Activated CD4-positive, alpha-beta T cell treated with anti-CD3 and anti-CD28 coated beads, Interleukin-2, amount 10 ng/mL, durations not matched to agents 24 days and 14 days (primary cell): ENCODE measurements at places on chromosomes 16 and 17. TPM values are rescaled to one million over a fixed set of nuclear protein-coding genes. Genes with fewer than 3 reads are reported as not detected.

CACNG1 gene
- total RNA-seq, result not detected in 2 replicates

DNA sequence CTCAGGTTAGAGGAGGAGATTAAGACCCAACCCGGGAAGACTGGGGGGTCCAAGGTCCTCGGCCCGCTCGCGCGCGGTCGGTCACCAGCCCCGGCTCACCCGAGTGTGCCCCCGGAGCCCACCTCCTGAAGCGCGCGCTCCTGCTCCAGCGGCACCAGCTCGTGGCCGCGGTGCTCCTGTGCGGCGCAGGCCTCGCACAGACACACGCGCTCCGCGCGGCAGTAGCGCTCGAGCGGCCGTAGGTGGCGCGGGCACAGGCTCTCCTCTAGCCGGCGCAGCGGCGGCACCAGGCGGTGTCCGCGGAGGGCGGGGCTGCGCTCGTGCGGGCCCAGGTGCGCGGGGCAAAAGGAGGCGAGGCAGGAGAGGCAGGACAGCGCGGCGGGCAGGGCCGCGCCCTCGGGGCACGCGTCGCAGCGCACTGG lies 618 bp downstream of the TRIM47 start:
- no peaks in the 10 kb centered on the region for H3K36me3 ChIP-seq
- peaks cover 14% of the 10 kb centered on the region for H3K27me3 ChIP-seq
- H3K4me3 ChIP-seq, result peak overlapping the region; percentile 90
- peaks cover 35% of the 10 kb centered on the region for H3K4me1 ChIP-seq
- H3K27ac ChIP-seq, result peak overlapping the region; percentile 96

ABCC12 gene
- total RNA-seq, result not detected in 2 replicates

DNAH3 gene
- total RNA-seq, result 0.02 TPM in 1 of 2 replicates, not detected in the other

EPOP gene
- 52.1 and 54.9 TPM in 2 replicates for total RNA-seq

DNA sequence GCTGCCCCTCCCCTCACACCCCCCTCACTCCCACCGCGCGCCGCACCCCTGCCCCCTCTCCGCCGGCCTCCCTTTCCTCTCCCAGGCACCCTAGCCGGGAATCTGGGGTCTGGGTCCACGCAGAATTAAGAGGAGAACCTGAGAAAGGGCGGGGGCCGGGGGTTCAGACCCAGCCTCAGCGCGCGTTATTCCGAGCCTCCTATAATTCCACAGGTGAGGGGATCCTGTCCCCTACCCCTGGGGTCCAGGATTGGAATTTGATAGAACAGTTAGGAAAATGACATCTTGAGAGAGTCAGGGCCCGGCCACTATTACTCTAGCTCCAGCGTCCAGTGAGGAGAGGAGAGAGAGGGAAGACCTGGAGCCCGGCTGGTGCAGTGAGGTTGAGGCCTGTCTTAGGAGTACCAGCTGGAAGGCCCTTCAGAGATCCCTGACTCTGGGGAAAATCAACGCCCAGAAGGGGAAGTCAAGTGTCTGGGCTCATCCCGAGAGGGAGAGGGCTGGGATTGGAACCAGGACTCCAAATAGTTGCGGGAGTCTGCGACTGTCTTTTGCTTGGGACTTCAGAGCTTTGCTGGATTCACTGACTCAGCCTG lies 17.3 kb downstream of the GRB7 start:
- peaks cover 53% of the 10 kb centered on the region for H3K4me1 ChIP-seq
- no peak for DNase-seq
- H3K27me3 ChIP-seq, result no peaks in the 10 kb centered on the region

DNA sequence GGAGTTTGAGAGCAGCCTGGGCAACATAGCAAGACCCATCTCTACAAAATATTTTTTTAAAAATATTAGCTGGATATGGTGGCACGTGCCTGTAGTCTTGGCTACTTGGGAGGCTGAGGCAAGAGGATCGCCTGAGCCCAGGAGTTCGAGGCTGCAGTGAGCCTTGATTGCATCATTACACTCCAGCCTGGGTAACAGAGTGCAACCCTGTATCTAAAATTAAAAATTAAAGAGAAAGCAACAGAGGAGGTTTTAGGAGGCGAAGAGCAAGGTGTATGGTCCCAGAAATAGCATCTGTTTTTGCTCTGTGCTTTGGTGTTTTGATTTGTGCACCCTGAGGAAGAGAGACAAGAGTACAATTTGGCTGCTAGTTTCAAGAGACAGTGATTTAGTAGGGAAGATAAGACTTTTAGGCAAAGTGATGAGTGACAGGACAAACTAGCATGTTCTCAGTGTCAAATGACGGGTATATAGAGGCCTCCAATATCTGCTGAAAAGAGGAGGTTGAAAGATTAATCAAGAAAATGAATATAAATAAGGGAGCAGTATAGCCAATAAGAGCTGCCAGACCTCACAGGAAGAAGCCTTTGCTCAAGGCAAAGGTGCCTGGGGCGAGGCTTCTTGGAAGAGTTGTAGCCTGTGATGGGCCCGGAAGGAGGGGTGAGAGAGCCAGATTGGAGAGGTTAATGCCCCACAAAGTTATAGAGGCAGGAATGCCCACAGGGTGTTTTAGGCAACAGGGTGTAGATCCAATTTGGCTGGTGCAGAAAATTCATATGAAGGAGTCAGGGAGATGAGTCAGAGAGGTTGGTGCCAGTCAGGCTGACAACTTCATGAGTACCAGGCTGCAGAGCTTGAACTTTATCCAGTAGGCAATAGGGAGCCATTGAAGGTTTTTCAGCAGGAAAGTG lies 11.4 kb downstream of the HLF start:
- H3K4me1 ChIP-seq, result peaks cover 2% of the 10 kb centered on the region
- H3K27me3 ChIP-seq, result peaks cover 42% of the 10 kb centered on the region
- no peak for DNase-seq
- no peaks in the 10 kb centered on the region for H3K36me3 ChIP-seq

DNA sequence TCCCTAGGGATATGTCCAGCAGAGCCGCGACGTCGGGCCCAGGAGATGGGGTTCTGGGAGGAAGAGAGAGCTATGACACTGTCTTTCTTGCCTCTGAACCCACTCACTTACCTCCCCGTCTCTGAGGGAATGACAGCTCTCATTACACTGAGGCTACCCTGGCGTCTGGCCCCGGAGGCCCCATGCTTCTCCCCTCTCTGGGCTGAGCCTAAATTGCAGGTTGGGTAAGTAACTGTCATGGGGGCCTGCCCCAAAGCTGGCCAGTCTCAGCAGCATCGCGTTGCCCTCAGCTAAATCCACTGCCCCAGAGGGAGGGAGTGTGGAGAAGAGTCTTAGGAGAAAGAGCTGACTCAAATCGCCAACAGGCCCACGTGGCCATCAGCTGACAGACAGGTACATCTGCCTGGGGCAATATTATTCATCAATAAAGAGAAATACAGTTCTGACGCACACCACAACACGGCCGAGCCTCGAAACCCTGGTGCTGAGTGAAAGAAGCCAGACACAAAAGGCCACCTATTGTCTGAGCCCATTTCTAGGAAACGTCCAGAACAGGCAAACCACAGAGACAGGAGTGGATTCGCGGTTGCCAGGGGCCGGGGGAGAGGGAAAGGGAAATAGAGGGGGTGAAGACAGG lies 156.4 kb downstream of the C16orf95 start:
- H3K27ac ChIP-seq, result no peak overlapping the region
- H3K4me3 ChIP-seq, result no peak overlapping the region
- no peak for DNase-seq
- no peaks in the 10 kb centered on the region for H3K4me1 ChIP-seq
- H3K27me3 ChIP-seq, result no peaks in the 10 kb centered on the region

- no peak overlapping the region for H3K4me3 ChIP-seq
- H3K4me1 ChIP-seq, result peaks cover 9% of the 10 kb centered on the region
- H3K27ac ChIP-seq, result peak overlapping the region; percentile 70
- peaks cover 70% of the 10 kb centered on the region for H3K36me3 ChIP-seq
- no peaks in the 10 kb centered on the region for H3K27me3 ChIP-seq
Measured at GRCh38 chr17:64533784-64534183, 27.0 kb downstream of the CEP95 start.

DNA sequence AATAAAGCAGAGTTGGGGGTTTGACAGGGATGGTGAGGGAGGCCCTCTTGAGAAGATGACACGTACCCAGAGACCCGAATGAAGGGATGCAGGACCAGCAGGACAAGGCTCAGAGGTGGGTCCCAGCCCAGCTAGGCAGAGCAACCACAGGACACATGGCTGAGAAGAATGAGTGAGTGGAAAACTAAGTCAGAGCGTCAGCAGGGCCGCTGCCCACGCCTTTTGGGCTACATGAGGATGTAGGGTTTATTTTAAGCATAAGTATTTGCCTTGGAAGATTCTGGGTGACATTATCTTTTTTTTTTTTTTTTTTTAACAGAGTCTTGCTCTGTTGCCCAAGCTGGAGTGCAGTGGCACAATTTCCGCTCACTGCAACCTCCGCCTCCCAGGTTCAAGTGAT lies 176.0 kb downstream of the TMEM132E start:
- H3K27ac ChIP-seq, result no peak overlapping the region
- DNase-seq, result no peak

DNA sequence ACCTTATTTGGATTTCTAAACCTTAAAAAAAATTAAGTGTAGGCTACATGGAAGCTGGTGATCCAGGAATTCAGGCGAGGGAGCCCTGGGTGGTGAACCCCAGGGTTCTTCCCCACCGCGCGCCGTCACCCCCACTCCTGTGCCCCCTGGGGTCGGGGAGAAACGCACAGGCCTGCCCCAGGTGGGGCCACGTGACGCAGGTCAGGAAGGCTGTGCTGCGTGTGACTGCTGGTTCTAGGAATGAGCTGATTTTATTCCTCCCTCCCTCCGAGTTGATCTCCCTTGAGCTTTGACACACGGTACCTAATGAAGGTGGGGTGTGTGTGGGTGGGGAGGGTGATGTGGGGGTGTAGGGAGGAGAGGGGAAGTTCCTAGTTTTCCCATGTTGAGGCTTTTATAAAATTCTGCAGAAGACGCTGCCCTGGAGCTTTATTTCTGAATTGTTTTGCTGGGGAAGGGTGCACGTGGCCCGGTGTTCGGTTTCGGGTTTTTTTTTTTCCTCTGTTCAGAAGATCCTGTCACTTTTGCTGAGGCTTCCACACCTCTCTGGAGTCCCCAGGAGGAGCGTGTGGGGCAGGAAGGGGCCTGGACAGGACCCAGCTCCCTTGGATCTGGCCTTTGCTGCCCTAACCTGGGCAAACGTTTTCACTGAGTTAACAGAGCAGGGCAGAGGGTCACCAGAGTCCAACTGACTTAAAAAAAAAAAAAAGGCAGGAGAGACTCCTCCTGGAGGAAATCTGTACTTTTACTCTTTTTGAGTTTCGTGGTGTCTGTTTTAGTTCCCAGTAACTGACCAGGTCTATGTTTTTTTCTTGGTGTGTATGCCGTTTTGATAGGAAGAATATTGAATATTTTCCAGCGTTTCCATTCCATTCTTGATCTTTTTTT lies 55.8 kb upstream of the GSE1 start:
- H3K27ac ChIP-seq, result peak overlapping the region; percentile 71
- peaks cover 35% of the 10 kb centered on the region for H3K4me1 ChIP-seq
- peak overlapping the region; percentile 95 for H3K4me3 ChIP-seq
- peaks cover 8% of the 10 kb centered on the region for H3K36me3 ChIP-seq
- peaks cover 5% of the 10 kb centered on the region for H3K27me3 ChIP-seq

GRCh38 chr16:29641561-29641960 lies 21.5 kb upstream of the SPN start:
- no peaks in the 10 kb centered on the region for H3K27me3 ChIP-seq
- H3K4me3 ChIP-seq, result no peak overlapping the region
- DNase-seq, result peak; percentile 66

DNA sequence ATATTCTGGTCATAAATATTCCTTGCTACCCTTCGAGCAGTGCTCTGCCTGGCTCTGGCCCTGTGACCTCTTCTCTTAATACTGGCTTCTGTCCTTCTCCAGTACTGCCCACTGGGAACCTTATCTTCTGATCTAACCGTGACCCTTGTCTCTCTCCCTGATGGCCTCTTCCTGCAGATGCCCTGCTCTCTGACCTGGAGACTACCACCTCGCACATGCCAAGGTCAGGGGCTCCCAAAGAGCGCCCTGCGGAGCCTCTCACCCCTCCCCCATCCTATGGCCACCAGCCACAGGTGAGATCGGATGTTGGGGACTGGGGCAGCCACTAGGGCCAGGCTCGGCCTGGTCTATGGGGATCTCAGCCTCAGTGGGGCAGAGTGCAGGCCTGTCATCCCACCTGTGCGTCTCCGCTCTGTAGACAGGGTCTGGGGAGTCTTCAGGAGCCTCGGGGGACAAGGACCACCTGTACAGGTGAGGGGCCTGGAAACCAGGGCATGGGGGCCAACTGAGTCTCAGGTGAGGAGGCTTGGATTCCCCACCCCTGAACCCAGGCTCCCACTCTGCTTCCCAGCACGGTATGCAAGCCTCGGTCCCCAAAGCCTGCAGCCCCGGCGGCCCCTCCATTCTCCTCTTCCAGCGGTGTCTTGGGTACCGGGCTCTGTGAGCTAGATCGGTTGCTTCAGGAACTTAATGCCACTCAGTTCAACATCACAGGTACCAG lies 1.5 kb downstream of the TGFB1I1 start:
- H3K36me3 ChIP-seq, result no peaks in the 10 kb centered on the region
- DNase-seq, result peak; percentile 54
- no peak overlapping the region for H3K4me3 ChIP-seq
- peaks cover 19% of the 10 kb centered on the region for H3K4me1 ChIP-seq

SMCR8 gene
- total RNA-seq, result 17.3 and 17.7 TPM in 2 replicates

DNA sequence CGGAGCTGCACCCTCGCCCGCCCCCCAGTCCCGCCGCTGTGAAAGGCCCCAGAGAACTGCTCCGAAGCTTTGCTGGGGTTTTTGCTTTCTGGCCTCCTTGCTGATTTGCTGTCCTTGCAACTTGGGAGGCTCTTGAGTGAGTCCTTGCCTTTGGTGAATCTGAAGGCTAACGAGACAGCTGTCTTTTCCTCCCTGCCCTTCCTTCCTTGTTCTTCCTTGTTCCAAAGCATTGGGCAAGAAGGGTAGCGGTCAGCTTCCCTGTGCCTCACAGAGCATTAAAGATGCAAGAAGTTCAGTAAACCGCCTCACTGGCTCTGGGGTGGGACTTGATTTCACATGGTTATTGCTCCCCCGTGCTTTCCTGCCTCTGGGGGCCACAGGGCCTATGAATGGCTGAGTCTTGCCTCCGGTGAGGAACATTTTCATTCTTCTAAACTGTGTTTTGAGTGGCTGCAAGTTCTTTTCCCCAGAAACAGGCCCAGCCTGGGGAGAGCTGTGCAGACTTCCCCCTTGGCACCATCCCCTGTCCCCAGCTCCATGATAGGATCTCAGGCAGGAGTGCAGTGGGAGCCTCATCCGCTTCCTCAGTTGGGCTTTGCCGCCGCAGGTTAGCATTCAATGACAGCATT lies 1.4 kb downstream of the YPEL2 start:
- H3K27ac ChIP-seq, result peak overlapping the region; percentile 63
- H3K4me3 ChIP-seq, result peak overlapping the region; percentile 89
- DNase-seq, result no peak
- peaks cover 15% of the 10 kb centered on the region for H3K27me3 ChIP-seq
- H3K4me1 ChIP-seq, result peaks cover 46% of the 10 kb centered on the region

DNA sequence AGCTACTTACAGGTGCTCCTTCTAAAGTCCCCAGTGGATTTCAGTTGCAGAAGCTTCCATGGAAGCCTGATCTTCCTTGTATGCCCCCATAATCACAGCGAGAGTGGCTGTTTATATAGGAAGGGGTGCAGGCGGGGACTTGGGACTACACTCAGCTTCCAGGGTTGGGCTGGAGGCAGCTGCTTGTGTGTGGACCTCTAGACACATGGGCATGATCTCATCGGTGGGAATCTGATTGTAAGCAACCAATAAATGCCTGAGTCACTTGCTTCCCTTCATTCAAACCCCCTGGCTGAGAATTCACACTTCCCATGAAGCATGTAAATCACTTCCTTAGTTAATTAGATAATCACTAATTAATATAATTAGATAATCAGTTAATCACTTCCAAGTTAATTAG lies 1.0 kb upstream of the KRT20 start:
- no peaks in the 10 kb centered on the region for H3K36me3 ChIP-seq
- H3K4me3 ChIP-seq, result no peak overlapping the region
- peaks cover 34% of the 10 kb centered on the region for H3K27me3 ChIP-seq
- no peak for DNase-seq
- no peaks in the 10 kb centered on the region for H3K4me1 ChIP-seq
- H3K27ac ChIP-seq, result no peak overlapping the region

ST6GALNAC2 gene
- not detected in 2 replicates for total RNA-seq
